CD4-positive, alpha-beta T cell treated with Interleukin-10 for 1 hour (primary cell): ENCODE measurements at places on chromosomes 7 and 10.

- DNase-seq: no peak
Observed at GRCh38 chr10:22479419-22479818, 134.1 kb downstream of the SPAG6 start.

DNA sequence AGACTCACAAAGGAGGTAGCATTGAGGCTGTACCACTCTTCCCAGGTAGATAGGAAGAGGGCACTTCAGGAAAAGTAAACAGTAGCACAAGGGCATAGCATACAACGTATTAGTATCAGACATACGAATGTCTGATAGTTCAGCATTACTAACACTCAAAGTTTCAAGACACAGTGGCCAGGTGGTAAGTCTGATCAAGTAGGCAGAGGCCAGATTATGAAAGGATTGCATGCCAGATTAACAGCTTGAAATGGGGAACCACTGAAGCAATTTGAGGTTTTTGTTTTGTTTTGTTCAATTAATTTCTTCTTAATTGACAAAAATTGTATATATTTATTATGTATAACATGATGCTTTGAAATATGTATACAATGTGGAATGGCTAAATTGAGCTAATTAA, 45.7 kb upstream of the IL6 start:
- no peak for DNase-seq

- no peak for DNase-seq
Observed at GRCh38 chr7:71404726-71405345, 272.9 kb downstream of the GALNT17 start.

- no peak for DNase-seq
Observed at GRCh38 chr10:124224331-124225028, 131.1 kb upstream of the CHST15 start.
